ENCODE measurements at places on chromosomes 6 and 20.
A peak's percentile ranks its signal among the peaks of the same experiment; 100 is the strongest.

DNA sequence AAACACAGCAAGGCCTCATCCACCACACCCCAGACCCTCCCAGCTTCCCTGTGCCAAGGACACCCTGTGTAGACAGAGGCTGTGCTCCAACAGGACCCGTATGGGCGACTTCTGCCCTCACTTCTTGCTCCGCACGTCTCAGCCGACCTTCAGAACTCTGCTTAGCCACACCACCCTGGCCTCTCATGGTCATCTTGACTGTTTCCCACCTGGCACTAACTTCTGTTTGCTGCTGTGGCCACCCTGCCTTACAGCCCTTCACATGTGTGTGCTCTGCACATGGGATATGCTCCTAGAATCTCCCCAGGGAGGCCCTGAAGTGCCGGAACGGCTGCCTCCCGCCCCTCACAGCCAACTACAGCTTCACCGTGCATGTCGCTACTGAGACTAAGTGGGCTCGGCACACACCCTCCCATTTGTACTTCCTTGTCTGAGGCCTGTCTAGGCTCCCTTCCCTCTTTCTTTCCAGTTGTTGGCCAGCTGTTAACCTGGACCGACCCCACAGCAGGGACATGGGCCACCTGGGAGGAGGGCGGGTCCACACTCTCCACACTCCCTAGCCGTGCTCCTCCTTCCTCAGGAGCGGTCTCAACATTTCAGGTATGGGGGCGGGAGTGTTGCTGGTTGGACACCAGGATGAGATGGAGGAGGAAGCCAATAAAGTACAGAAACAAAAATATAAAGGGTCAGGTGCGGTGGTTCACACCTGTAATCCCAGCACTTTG is 69.6 kb downstream of the PYGB start:
- no peak for DNase-seq

DNA sequence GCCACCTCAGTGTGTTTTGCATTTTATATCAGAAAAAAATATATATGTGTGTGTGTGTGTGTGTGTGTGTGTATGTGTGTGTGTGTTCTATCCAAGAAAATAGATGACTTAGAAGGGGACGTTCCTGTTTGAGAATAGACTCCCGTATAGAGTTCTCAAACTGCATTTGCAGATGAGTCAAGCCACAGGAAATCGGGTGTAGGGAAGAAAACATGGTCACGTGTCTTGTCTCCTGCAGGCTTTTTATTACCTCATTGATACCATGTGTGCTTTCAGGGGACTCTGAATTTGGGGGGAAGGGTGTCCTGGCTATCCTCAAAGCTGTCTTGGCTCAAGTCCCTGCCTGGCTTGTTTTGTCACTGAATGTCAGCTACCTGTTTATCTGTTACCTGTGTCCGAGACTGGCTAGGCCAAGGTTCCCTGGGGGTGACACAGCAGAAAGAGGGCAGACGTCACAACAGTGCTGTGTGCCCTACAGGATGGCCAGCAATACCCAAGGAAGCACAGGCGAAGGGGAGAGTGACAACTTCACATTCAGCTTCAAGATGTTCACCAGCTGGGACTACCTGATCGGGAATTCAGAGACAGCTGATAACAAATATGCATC is 55.7 kb upstream of the NOP56 start:
- no peak for DNase-seq

- no peak for DNase-seq
Measured at GRCh38 chr20:1992359-1993110, 1.3 kb downstream of the PDYN start.

DNA sequence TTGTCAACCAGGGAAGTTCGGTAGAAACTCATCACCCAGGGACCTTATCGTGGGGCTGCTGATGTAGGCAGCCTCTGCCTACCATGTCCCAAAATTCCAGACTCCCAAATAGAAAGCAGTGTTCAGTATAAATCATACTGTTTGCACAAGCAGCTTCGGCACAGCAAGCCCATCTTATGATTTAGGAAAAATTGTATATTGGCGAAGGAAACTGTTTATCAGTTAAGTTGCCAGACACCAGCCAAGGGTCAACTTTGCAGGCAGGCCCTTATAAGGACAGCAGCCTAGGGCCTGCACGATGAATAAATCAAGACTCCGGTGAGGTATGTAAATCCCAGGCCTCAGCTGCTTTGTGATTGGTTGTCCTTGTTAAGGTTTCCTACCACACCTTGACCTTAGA is 36.8 kb downstream of the GFOD1 start:
- DNase-seq: no peak

DNA sequence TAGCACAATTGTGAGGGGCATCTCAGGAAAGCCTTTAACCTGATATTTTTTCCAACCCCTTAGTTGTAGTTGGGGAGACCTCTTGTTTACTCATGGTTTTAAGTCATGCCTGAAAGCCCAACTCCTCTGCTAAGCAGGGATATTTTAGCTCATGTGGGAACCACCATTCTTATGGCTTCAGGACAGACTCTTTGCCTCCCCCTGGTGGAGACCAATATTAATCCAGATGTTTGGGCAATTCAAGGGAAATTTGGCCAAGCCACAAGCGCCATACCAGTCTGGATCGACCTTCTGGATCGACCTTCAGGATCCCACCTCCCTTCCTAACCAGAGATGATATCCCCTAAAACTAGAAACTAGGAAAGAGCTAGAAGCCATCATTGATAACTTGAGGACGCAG is 211.2 kb downstream of the C6orf118 start:
- peak; percentile 55 for DNase-seq
